NAMALWA (cell line): ENCODE measurements at places on chromosomes 16 and 17.

GRCh38 chr16:80932708-80933095 lies 74.0 kb downstream of the CMC2 start:
- no peak for DNase-seq

DNA sequence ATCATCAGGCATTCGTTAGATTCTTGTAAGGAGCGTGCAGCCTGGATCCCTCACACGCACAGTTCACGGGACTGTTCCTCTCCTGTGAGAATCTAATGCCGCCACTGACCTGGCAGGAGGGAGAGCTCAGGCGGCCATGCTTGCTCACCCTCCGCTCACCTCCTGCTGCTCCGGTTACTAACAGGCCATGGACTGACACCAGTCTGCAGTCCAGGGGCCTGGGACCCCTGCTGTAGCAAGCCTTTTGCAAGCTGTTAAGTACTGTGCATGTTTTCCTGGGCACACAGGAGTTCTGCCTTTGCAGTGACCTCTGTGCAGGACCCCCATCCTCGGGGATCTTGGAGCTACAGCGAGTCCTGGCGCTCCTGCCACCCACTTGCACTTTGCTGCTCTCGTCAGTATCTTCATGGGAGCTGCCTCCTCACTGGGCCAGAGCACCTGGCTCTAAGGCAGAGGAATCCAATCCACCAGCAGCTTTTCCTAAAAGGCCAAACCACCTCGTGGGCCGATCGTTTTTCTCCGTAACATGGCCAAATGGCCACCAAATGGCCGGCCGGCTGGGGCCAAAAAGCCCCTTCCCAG lies 230.6 kb downstream of the FOXL1 start:
- DNase-seq: no peak

- no peak for DNase-seq
Observed at GRCh38 chr16:87895641-87896141, 26.4 kb upstream of the SLC7A5 start.

DNA sequence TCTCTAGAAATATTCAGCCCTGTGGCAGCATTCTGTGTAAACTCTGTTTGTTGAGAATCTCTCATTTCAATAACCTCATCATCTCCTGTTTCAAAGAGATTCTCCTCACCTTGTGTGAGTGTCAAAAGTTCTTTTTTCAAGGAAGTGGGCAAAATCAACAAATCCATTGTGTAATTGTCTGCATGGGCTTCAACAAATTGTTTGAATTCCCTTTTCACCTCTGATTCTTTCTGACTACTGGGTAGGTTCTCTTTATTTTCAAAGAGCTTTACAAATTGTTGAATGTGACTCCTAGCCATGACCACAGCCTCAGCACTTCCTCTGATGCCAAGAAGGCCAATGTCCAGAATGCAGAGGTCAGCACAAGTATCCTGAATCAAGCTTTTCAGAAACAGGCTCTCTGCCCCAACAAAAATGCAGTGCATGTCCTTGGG lies 48.0 kb downstream of the N4BP1 start:
- no peak for DNase-seq

DNA sequence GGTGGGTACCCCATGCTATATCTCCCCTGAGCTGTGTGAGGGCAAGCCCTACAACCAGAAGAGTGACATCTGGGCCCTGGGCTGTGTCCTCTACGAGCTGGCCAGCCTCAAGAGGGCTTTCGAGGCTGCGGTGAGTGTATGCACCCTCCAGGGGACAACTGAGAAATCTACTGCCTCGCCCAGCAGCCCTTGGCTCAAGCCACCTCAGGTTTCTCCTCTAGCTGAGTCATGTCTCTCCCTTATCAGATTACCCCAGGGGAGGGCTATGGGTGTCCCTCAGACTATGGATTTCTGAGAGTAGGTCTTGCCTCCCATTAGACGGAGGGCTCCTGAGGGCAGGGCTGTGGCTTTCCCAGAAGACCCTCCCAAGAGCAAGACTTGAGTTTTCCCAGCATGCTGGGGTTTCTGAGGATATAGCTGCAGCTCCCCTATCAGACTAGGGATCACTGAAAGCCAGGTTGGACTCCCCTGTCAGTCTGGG lies 6.7 kb downstream of the NEK8 start:
- no peak for DNase-seq

GRCh38 chr17:73984941-73985340 lies 218.5 kb upstream of the RPL38 start:
- DNase-seq: peak; percentile 6

GRCh38 chr16:49158029-49158642 lies 123.5 kb downstream of the CBLN1 start:
- DNase-seq: peak; percentile 41

DNA sequence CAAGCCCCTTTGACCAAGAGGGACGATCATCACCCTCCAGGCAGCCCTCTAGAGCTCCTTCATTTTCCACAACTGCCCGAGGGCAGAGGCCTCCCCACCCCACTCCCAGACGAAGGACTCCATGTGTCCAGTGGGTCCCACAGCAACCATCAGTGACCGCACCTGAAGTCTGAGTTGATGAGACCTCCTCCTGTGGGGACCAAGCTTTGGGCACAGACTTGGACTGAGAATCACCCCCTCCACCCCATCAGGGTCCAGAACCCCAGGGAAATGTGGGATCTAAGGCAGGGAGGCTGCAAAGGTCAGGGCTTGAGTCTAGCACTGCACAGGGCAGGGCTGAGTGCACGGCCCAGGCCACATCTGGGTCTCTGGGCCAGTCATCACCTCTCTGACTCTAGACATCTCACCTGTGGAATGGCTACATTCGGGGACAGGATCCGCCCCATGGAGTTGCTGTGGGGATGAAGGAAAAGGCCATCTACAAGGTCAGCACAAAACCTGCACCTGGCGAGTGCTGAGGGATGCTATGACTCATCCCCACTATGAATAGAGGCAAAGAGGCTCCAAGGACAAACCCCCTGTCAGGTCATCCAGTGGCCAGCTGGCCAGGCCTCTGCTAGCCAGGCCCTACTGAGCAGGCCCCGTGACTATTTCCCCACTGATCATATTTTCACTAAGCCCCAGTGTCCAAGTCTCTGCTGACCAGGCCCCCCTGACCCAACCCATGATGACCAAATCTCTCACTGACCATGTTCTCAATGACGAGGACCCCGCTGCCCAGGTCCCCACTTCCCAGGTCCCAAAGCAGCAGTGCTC lies 38.4 kb downstream of the TNFRSF13B start:
- no peak for DNase-seq

GRCh38 chr17:77356690-77357201 lies 216.0 kb downstream of the SEC14L1 start:
- DNase-seq: peak; percentile 26

- no peak for DNase-seq
Observed at GRCh38 chr17:61015966-61016365, 338.3 kb downstream of the BCAS3 start.

DNA sequence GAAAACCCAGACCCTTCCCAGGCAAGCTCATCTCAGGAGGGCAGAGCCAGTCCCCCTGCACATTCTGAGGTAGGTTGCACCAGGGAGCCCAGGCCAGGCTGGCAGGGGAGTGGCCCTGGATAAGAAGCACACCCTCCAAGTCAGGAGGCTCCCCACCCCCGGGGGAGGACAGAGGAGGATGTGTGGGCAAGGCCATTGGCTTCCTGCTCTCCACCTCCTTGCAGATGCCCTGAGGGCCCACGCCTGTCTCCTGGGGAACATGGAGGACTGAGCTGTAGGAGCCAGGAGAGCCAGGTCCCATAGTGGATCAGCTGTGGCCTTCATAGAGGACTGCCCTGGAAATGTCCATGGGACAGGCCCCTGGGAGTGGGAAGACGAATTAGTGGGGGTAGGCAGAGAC lies 126.7 kb downstream of the IRF8 start:
- DNase-seq: no peak

- DNase-seq: no peak
Observed at GRCh38 chr17:39916918-39917317, 1.5 kb downstream of the GSDMB start.

DNA sequence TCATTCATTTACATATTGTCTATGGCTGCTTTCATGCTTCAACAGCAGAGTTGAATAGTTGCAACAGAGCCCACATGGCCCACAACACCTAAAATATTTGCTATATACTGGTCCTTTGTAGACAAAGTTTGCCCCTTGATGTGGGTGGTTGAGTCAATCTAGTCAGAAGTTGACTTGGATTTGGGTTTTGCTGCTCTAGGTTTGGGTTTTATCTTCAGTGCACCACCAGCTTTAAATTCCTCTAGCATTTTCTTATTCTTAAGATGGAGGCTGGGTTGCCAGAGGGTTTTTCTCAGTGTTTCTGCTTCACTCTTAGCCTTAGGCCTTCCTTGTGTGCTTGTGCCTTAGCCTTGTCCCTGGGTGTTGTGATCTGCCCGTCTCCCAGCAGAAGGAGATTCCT lies 51.0 kb downstream of the CCDC182 start:
- no peak for DNase-seq

DNA sequence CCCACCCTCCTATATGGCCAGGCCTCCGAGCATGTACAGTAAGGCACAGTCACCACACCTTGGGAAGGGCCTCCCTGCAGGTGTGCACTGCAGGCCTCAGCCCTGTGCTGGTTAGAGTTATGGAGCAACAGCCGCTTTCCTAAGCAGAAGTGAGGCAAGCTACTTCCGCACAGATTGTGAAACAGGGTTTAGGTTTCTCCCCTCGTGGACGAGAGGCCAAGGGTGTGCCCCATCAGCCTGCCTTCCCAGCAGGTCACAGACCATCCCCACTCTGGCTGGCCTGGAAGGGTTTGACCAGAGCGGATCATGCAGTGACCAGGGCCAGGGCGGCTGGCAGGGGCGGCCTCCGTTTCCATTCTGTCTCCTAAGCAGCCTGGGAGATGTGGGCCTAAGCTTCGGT lies 4.7 kb downstream of the MSRB1 start:
- DNase-seq: no peak

- no peak for DNase-seq
Observed at GRCh38 chr17:70183508-70183907, 14.2 kb downstream of the KCNJ2 start.

- DNase-seq: peak; percentile 71
Observed at GRCh38 chr16:47493381-47494337, 32.5 kb downstream of the PHKB start.

DNA sequence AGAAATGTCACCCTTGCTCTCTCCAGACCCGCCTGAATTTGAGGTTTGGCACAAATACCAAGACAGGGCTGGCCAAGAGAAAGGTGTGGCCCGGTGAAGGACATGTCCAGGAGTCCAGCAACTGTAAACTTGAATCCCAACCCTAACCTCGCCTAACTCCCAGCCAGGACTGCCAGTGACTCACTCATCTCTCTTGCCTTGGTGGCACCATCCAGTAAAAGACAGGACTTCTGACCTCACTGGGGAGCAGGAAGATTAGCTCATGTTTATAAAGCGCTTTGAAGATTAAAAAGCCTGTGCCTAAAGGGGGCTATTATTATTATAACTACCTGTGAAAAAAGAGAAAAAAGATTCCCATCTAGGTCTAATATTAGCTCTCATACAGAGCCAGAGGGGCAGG lies 335.3 kb downstream of the SOX9 start:
- DNase-seq: no peak

DNA sequence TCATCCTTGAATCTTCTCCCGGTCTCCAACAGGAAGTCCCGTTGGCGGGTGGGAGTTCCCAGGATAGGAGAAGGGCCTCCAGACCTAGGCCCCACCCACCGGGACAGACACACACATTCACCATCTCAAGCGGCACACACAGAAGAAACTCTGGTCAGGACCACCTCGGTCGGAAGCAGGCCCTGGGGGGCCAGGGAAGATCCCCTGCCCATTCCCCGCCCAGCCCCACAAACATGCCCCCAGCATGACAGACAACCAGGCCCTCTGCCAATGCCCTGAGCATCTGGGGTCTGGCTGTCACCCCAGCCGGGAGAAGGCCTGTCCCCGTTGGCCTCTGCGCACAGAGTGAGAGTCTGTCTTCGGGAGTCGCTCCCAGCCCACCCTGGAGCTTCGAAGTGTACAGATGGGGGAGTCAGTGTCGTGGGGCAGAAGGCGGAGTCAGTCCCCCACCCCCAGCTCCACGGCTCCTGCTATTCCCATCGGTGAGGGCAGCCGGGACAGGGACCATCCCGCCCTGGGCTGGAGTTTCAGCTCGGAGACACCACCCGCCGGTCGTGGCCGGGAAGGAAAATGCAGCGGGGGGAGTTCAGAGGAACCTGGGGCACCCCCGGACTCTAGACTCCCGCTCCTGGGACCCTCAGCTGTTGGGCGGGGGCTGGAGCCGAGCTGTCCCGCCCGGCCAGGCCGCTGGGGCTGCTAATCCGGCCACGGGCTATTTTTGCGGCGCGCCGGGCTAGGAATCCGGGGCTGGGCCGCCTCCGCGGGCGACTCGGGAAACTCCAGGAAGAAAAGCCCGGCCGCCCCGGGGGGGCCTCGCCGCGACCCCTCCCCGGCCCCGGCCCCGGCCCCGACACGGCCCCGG lies 660 bp downstream of the RHBDF1 start:
- no peak for DNase-seq

DNA sequence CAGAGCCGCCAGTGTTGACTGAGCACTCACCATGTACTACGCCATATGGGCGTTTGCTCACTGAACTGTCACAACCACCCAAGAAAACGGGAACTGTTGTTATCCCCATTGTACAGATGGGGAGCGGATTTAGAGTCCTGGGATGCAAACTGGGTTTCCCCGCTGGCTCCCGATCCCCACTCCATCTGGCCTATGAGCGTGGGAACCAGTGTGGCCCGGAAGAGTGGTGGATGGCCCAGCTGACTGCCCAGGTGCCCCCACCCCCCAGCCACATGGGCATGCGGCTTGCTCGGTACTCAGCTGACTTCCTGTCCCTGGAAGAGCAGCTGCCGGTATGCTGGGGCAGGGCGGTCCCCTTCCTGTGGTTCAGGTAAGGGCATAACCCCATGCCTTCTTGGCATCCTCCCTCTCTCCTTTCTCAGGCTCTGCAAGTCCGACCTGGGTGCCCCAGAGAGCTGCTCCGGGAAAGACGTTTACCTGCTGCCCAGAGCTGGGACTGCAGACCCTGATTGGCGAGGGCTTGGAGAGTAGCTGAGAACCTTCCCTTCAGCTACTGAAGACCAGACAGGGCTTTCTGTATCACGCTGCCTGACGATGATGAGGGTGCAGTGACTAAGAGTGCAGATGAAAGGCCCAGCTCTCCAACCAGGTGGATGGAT lies 16.2 kb downstream of the SOCS3 start:
- peak; percentile 69 for DNase-seq

DNA sequence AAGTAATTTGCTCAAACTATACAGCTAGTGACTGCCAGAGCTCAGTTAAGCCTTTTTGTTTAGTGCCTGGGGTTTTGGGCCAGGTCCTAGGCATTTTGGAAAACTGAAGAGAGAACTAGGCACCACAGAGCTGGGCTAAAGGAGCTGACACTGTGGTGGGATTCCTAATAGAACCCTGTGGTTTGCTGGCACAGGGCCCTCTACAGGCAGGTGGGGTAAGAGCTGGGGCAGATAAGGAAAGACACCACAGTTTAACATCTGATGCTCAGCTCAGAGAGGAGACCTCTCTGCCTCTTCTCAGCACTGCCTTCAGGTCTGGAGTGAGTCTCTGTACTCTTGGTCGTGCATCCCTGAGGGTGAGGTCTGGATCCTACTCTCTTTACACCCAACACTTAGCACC lies 121.2 kb downstream of the SNX11 start:
- peak; percentile 29 for DNase-seq
